GM19239 (cell line): ENCODE measurements at places on chromosomes 5 and 9.

DNA sequence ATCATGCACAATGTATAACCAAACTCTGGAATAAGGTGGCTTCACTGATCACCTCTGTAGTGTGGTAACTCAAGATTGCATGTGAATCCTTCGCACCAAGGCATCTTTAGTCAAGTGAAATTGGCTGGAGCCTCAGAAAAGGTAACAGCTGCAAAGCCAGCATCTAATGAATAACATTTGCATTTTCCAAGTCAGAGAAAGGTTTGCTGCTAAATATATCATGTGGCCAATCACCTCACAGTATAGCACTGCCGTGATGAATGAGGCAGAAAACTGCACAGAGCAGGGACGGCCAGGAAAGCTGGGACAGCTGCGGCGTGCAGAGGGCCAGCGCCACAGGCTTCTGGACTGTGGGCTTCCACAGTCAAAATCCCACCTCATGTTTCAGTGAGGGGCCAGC is 18.5 kb downstream of the MRPS27 start:
- no peak for DNase-seq

DNA sequence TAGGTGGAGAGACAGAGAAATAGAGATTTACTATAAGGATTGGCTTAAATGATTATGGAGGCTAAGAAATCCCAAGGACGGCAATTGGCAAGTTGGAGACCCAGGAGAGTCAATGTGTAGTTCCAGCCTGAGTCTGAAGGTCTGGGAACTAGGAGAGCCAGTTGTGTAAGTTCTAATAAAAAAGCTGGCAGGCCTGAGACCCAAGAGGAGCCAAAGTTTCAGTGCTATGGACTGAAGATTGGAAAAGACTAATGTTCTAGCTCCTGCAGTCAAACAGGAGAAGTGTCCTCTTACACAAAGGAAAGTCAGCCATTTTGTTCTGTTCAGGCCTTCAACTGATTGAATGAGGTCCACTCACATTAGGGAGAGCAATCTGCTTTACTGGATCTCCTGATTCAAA is 50.0 kb downstream of the NMUR2 start:
- DNase-seq, result no peak

DNA sequence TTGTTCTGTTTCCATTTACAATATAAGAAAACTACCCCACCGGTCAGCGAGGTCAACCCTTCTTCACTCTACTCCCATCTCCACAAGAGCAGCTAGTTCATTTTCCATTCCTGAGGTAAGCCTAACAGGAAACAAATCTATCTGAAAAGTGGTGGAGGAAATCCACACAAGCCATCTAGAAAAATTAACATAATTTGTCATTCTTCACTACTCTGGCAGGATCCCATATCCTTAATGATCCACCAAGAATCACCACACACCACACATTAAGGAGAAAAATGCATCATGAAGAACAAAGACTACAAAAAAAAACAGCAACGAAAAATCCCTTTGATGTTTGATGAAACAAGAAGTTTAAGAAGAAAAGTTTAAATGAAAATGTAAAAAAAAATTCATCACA is 1771.0 kb downstream of the EFNA5 start:
- DNase-seq, result no peak

GRCh38 chr9:31535651-31536050 is 848.8 kb upstream of the ACO1 start:
- DNase-seq, result no peak

DNA sequence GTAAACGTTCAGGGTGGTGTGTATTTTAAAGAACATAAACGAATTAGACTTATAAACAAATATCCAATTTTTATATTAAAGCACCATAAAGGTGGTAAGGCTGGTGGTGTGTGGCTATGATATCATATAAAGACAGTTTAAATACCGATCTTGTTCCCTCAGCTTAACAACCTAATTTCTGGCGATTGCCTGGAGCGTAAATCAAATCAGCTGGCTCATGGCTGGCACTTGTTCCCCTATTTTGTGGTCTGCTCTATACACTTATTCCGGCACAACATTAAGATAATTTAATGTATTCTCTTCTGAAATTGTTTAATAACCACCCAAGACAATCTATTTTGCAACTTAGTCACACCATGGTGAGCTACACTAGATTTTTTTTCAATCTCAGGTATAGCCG is 2.4 kb upstream of the HAPLN1 start:
- DNase-seq, result no peak

DNA sequence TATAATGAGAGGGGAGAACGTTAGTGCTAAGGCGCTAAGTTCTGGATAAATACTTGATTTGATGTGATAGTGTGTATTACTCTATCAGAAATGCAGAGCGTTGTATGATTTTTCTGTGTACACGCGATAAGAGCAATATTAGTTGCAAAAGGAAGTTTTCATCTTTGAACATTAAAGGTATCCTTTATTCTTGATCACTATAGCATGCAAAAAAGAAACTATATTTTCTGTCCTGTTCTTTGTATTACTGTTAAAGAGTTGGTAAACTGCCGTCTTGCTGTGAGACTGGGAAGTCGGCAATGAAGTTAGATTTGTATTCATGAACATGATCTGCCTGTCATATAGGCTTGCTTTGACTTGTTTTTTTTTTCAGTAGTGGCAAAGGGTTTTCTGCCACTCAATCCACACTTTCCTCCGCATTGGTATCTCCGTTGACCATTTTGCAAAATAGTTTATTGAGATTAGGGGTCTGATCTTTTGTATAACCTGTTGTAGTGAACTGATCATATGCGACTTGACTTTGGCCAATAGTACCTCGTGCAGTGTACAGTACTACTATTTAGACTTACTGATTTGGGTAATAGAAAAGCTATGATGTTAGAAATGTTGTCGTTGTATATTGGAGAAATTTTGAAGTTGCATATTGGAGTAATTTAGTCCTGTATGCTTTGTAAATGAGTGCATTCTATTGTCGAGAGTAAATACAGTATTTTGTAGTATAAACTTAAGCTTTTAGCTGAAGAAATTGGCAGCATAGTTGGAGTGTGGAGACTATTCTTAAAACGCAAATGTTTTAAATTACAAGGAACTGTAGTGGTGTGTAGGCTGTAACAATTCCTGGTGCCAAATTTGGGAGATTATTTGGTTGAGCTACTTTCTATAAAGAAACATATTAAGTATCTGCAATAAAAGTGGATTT is 1.7 kb downstream of the DENND4C start:
- DNase-seq, result no peak
